ENCODE measurements at places on chromosomes 5 and 9.

GRCh38 chr5:168193493-168194250, 97.8 kb upstream of the WWC1 start:
- no peak for DNase-seq

DNA sequence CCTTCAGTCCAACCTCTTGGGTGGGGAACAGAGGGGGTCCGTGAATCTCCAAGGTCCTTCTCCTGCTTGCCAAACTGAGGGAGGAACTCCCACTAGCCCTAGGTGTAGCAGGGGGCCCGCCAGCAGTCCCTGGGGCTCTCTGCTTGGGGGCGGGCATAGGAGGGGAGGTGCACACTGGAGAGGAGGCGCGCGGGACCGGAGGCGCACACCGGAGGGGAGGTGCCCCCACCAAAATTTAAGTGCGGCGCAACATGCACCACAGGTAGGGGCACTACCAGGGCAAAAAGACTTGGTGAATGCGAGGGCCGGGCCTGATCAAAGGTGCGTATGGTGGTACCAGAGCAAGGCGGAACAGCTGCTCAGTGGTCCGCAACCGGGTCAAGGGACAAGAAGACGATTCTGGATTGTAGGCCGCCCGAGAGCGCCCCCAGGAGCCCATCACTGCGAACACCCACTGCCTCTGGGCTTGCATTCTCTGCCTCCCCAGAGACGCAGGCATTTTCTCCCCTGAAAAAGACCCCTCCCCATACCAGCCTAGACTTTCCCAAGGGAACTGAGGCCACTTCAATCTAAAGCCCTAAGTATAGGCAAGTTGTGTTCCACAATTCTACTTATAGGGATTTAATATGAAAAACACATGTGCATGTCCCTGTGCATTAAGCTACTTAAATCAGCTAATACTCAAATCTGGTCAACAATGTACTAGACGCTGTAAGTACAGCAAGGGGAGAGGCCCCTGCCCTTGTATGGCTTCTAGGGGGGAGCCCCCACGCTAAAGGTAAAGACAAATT, 50.6 kb downstream of the TGFBI start:
- DNase-seq: peak; percentile 78

- DNase-seq: peak; percentile 45
Measured at GRCh38 chr5:1745123-1745795, 54.4 kb downstream of the MRPL36 start.

DNA sequence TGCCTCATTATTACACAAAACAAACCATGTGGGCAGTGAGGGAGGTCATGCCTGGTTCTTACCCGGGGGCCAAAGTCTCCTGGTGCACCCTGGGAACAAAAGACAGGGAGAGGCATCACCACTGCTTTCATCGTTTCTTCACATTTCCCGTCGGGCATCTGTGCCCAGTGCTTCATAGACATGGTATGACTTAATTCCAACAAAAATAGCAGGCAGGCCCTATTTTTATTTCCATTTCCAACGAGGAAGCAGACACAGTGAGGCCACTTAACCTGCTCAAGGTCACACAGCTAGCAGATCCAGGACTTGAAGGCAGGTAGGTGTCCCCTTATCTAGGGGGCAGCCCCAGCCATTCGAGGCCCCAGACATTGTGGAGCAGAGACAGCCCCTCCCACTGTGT, 34.6 kb upstream of the PHYKPL start:
- DNase-seq: no peak

GRCh38 chr9:110753731-110754231, 85.2 kb downstream of the MUSK start:
- DNase-seq: no peak

- DNase-seq: no peak
Measured at GRCh38 chr5:151612689-151613427, 21.7 kb upstream of the FAT2 start.

GRCh38 chr5:39384271-39384670, 20.0 kb upstream of the C9 start:
- DNase-seq: no peak

DNA sequence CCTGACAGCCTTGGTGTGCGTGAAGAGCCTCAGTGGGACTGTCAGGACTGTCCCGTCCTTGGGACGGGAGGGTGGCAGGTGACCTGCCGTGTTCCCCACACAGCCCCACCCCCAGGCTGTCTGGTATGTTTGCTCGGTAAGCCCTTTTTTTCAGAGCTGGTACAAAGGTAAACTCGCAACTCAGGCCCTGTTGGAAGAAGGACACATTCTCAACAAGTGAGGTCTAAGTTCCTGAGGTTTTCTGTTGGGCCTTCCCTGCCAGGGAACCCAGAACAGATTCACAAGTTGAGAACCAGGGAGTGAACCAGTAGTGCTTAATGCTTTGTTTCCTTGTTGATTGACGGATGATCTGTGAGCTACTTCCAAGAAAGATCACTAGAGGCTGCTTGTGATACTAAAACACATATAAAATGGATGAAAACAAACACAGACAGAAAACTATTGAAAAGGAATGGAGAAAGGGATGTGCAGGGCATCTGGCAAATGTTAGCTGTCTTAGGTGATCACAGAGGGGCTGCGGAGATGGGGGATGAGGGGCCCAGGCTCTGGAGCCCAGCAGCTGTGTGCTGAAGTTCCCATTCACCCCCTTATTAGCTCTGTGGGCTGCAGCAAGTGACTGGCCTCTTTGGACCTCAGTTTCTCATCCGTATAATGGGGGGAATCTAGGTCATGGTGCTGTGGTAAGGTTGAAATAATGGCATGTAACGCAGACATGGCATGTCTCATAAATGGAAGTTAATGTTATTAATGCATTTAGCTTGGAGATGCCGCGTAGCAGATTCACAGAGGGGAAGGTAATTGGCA, 2.7 kb downstream of the NDST1 start:
- no peak for DNase-seq

GRCh38 chr9:79572608-79573411, 1.0 kb downstream of the TLE4 start:
- peak; percentile 70 for DNase-seq

DNA sequence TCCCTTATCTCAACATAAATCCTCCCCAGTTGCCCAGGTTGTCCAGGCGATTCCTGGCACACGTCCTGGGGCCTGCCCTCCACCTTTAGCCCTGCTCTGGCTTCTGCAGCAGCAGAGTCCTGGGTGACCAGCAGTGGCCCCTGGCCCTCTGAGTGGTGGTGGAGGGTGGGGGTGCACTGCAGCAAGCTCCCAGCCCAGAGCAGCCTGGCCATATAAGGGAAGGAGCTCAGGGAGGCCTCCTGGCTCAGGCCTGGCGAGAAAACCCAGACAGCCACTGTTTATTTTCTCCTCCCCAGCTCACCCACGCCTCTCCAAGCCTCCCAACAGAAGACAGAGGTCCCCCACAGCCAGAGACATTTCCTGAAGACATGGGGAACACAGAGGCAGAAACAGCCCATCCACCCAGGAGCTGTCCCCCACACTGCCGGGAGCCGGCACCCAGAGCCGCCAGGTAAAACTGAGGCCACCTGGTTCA, 44.7 kb upstream of the IL17B start:
- peak; percentile 62 for DNase-seq

All from H7 (cell line).